ENCODE measurements at places on chromosomes 1 and 21.

GRCh38 chr1:87739141-87739540 is 410.5 kb downstream of the LMO4 start:
- no peak for DNase-seq

DNA sequence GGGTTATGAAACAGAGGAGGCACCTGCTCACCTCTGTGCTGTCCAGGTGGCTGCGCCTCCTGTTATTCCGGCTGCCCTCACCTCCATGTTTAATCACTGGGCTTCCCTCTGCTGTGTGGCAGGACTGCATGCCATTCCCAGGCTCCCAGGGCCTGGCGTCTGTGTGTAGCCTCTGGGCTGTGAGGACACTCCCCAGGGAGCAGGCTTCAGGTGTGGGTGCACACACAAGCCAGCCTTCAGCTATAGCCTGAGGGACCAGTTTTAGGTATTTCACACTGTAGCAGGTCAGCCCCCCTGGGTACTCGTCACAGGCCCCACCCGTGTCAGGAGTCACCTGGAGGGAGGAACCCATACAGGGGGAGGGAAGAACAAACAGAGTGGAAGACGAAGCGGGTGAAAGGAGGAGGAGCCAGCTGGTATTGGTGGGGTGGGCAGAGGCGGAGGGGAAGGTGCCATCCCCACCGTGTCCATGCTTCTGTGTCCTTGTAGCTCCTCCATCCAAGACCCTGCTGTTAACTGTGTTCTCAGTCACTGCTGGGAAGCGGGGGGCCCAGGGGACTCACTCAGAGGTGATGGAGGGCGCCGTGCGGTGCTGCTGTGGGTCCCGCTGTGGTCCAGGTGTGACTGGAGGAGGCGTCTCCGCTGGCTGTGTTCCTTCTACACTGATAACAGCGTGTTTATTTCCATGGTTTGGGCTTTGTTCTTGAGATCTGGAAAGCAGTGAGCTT is 158.6 kb downstream of the PGBD5 start:
- no peak for DNase-seq

GRCh38 chr21:36381841-36382589 is 3.2 kb upstream of the CHAF1B start:
- DNase-seq: no peak

- DNase-seq: no peak
Measured at GRCh38 chr1:38153066-38153777, 106.6 kb upstream of the POU3F1 start.

DNA sequence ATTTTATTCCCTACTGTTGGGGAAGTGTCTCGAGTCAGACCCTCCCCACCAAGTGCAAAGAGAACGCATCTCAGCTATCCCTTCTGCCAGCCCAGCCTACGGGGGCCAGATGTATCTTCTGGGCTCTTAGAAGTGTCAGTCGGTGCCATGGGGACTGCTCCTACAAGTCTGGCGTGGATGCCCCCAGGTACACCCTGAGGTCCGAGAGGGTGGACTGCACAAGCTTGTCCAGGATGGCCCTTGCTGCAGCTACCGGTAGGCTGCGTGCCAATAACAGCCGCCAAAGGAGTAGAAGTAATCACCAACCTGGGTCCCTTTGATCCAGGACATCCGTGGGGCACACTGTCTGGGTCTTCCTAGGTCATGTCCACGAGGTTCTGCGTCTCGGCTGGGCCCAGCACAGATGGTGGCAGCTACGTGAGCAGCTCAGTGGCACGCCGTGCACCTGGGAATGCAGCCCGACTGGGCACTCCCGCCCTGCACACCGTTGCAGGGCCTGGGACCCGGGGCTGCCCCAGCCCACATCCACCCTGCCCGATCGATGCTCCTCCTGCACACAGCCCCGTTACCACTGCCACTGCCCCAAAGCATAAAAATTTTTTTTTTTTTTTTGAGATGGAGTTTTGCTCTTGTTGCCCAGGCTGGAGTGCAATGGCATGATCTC is 8.8 kb upstream of the SSU72 start:
- no peak for DNase-seq

DNA sequence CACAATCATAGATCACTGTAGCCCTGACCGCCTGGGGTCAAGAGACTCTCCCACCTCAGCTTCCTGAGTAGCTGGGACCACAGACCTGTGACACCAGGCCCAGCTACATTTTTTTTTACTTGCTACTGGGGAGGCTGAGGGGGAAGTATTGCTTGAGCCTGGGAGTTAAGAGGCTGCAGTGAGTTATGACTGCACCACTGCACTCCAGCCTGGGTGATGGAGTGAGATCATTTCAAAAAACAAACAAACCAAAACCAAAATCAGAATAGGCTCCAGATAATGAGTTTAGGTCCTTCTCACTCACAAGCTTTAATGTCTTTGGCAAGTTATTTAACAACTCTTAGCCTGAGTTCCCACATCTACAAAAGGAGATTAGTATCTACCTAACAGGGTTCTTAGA is 22.8 kb downstream of the WDR26 start:
- no peak for DNase-seq

DNA sequence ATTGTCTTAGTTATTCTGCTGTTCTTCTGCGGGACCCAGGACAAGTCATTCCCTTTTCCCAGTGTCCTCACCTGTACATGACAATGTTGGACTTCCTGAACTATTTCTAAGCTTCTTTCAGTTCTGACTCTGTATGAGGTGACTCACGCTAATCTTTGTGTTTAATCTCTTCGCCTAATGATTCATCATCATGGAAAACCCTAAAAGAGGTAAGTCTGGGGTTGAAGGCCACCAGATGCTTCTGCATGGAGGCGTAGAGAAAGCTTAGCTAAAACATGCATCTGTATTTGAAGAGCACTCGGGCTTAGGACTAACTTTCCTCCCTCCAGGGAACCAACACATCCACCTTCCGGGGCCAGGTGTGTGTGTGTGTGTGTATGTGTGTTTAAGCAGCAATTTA is 7.4 kb downstream of the SPRR5 start:
- DNase-seq: no peak

GRCh38 chr1:206066479-206067171 is 13.7 kb downstream of the RHEX start:
- DNase-seq: no peak

DNA sequence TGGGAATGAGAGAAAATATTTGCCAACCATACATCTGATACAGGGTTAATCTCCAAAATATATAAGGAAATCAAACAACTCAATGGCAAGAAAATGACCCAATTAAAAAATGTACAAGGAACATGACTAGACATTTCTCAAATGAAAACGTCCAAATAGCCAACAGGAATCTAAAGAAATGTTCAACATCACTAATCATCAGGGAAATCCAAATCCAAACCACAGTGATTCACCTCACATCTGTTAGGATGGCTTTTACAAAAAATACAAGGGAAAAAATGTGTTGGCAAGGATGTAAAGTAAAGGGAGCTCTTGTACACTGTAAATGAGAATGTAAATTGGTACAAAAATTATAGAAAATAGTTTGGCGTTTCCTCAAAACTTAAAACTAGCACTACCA is 54.7 kb upstream of the ZRANB2 start:
- no peak for DNase-seq

DNA sequence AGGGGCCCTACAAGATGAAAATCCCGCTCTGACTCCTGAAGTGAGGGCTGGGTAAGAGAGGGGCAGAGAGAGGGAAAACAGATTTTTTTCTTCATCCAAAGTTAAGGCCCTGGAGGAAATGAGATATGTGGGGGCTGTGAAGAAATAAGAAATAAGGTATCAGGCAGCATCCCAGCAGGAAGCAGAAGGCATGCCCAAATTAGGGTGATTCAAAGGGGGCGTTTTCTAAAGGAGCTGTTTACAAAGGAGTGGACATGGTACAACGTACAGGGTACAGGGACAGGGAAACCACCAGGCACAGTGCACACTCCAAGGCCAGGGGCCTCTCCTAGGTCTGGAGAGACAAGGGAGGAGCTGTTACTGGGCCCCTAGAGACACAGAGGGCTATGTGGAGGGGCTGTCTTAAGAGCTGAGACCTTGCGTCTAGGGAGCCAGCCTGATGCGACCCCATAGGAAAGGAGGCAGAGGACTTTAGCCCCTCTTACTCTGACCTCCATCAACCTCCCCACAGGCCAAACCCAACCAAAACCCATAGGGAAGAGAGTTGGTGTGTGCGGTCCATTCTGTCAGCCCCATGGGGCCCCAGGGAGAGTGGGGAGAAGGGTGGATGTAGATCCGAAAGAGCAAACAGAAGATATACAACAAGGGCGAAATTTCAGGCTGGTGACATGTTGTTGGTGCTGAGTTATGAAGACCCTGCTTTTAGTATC is 38.6 kb downstream of the STYXL2 start:
- DNase-seq: no peak

GRCh38 chr1:4494027-4494426 is 160.4 kb upstream of the AJAP1 start:
- DNase-seq: no peak

DNA sequence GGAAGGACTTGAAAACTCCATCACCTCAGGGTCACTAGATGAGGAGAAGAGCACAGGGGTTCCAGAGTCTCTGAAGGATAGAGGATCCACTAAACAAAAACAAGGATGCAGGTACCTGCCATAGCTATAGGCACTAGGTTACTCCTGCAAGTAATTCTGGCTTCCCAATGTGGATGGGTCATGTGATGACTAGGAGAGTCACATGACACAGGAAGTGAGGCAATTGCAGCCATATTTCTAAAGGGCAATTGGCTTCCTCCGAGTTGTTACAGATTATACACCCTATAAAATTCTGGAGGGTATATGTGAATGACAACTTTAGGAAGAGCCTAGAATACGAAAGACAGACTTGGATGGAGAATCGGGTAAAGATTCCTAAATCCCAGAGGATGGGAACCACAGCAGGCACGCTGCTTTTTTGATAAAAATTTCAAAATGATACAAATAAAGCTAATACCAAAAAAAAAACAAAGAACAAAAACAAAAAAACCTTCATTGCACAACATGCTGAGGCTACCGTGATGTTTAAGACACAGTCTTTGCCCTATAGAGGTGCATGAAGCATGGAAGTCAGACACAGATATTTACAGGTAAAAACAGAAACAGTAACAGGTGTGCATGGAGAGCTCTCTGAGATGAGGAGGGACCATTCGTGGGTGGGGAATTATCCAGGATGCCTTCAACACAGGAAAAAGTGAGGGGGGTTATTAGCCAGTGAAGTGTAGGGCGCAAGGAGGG is 10.5 kb downstream of the MTX1 start:
- DNase-seq: no peak

GRCh38 chr1:225777058-225777582 is 506 bp upstream of the SRP9 start:
- no peak for DNase-seq

GRCh38 chr21:14926186-14926585 is 138.6 kb downstream of the NRIP1 start:
- no peak for DNase-seq

- no peak for DNase-seq
Measured at GRCh38 chr21:45618846-45619485, 24.6 kb upstream of the PCBP3 start.

- no peak for DNase-seq
Measured at GRCh38 chr21:33829844-33830243, 85.8 kb downstream of the ATP5PO start.

GRCh38 chr1:151324390-151324930 is 2.8 kb downstream of the PI4KB start:
- DNase-seq: no peak

DNA sequence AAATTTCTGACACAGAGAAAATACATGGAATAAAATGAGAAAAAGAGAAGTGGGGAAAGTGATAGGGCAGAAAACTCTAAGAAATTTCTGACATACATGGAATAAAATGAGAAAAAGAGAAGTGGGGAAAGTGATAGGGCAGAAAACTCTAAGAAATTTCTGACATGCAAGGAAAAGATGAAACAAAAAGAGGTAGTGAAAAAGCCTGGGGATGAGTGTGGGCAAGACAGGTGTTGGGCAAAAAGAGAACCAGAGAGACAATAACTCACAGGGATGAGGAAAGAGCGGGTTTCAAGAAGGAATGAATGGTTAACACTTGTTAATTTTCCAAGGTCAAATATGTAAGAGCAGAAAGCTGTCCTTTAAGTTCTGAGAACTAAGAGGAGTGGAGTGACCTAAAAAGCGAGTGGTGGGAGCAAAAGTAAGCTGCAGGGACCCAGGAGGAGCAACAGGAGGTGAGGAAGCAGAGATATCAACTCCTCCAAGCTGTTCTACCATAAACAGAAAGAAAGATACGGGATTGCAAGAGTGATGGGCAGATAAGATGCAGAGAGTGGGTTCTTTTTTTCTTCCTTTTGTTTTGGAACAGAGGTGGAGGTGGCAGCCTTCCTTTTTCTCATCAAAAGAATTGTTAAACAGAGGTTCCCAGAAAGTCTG is 29.9 kb upstream of the EXO1 start:
- DNase-seq: no peak

- no peak for DNase-seq
Measured at GRCh38 chr1:178345238-178345637, 151.5 kb downstream of the CLEC20A start.

GRCh38 chr1:125065092-125065820 is 3880.5 kb downstream of the SRGAP2C start:
- no peak for DNase-seq

GRCh38 chr1:8155528-8156186 is 129.5 kb upstream of the ERRFI1 start:
- DNase-seq: no peak

DNA sequence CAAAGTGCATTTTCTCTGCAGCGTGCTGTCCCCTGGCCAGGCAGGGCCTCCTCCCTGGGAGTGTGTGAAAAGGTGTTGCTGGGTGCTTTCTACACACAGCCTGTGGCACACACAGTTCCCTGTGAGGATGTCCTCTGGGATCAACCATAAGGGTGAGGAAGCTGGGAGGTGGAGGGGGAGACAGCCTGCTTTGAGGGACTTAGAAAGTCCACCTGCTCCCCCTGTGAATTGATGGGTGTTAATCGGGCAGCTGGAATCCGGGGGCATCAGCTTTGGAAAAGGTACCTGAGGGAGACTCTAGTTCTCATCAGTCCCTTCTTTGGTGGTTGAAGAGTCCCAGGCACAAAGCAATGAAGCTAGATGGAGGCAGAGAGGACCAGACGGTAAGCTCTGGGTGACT is 35.8 kb downstream of the LHX4 start:
- DNase-seq: no peak

GRCh38 chr1:77415579-77415978 is 133.8 kb downstream of the AK5 start:
- no peak for DNase-seq

- no peak for DNase-seq
Measured at GRCh38 chr21:38813143-38813542, 7.4 kb downstream of the ETS2 start.

- DNase-seq: no peak
Measured at GRCh38 chr1:99180915-99181314, 83.4 kb upstream of the PLPPR4 start.

- DNase-seq: no peak
Measured at GRCh38 chr21:36499578-36500471, 19.9 kb upstream of the CLDN14 start.

- no peak for DNase-seq
Measured at GRCh38 chr1:38052750-38053415, 6.3 kb upstream of the POU3F1 start.
